ENCODE measurements at places on chromosomes 6 and 20.

- no peak for DNase-seq
Measured at GRCh38 chr6:147820520-147820919, 312.0 kb downstream of the SAMD5 start.

GRCh38 chr6:108142240-108142639 lies 23.6 kb upstream of the NR2E1 start:
- no peak for DNase-seq

GRCh38 chr6:158206740-158207421 lies 38.7 kb downstream of the GTF2H5 start:
- DNase-seq: no peak

DNA sequence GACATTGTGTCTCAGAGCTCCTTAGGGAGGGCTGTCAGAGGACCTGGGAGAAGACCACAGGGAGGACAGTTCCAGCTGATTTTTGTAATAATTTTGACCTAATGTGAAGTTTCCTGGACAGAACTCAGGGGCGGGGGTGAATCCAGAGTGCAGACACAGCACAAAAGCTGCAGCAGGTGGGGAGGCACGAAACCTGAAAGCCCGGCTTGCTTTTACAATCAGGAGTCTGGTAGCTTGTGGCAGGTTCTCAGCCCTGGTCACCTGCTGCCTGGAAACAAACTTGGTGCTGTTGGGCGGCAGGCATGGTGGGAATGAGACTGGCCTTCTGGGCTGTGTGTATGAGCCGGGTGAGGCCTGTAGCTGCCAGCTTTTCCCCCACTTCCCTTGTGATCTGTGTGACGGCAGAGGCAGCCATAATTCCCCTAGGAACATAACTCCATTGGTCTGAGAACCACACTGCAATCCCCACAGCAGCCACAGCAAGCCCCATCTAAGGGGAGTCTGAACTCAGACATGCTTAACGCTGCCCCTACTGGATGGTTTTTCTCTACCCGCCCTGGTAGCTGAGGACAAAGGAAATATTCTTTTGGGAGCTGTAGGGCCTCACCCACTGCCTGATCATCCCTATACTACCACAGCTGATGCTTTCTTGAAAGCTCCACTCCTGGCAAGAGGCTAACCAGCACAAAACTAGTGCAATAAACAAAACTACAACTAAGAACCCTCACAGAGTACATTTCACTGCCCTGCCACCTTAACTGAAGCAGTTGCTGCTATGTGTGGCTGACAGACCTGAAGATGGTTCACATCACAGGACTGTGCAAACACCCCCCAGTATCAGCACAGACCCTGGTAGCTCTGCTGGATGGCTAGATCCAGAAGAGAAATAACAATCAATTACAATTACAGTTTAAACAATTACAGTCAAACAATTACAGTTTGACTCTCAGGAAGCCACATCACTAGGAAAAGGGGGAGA lies 1055.1 kb upstream of the GJE1 start:
- no peak for DNase-seq

- DNase-seq: no peak
Measured at GRCh38 chr6:26232940-26233648, 131.9 kb upstream of the BTN3A2 start.

- DNase-seq: no peak
Measured at GRCh38 chr6:112841553-112842329, 494.6 kb downstream of the RFPL4B start.

- no peak for DNase-seq
Measured at GRCh38 chr6:56758553-56758952, 115.9 kb upstream of the DST start.

GRCh38 chr6:95230071-95230740 lies 347.1 kb upstream of the MANEA start:
- peak; percentile 6 for DNase-seq

DNA sequence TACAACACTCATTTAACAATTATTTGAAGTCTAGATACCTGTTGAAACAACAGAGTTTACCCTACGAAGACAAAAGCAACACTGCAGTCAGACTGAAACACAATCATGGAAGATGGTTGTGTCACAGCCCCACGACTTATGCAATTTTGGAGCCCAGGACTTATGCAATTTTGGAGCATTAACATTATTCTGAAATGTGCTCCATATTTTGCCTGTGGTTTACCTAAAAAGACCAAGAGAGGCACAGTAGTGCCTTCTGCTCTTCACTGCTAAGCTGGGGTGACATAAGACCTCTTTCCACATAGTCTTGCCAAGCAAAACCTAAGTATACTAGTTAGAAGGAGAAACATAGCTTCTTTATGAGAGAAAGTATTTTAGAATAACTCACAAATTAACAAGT lies 216.5 kb downstream of the PTPRK start:
- DNase-seq: no peak

DNA sequence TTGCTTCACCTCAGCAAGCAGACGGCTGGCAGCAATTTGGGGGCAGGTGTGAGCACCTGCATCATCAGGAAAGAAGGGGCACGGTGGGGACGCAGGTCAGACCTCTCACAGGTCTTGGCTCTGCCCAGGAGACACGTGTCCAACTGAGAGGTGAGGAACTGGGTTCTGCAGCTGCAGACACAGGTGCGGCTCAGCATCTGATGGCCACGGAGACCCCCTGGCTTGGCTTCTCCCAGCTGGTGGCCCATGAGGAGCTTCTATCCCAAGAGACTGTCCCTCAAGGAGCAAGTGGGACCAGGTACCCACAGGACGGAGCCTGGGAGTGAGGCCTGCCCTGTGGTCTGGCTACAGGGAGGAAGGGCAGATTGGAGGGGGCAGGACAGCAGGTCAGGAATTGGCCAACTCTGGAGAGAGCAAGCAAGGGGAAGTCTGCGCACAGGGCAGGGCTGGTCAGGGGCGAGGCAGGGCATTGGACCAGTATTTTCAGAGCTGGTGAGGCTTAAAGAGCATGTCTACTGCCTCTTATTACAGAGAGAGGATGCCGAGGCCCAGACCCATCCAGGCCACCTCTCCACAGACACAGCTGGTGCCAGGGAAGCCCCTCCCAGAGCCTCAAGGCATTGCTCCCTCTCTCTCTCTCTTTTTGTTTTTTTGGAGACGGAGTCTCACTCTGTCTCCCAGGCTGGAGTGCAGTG lies 4.2 kb downstream of the STMN3 start:
- DNase-seq: no peak

GRCh38 chr20:61573415-61574305 lies 321.6 kb downstream of the CDH4 start:
- DNase-seq: no peak

DNA sequence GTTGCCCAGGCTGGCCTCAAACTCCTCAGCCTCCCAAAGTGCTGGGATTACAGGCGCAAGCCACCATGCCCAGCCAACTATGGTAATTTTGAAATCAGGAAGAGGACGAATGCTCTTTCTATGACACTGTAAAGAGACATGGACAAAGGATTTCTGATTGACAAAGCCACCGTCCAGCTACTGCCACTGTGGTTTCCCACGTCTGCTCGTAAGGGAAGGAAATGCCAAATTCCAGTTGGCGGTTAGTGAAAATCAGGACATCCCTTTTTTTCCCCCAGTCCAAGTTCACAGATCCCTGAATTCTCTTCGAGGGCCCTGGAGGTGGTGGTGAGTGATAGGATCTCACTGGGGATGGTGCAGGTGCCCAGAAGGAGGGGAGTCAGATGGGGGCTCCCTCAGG lies 31.2 kb downstream of the SNAI1 start:
- DNase-seq: no peak

- no peak for DNase-seq
Measured at GRCh38 chr6:159931112-159931511, 37.8 kb upstream of the IGF2R start.

DNA sequence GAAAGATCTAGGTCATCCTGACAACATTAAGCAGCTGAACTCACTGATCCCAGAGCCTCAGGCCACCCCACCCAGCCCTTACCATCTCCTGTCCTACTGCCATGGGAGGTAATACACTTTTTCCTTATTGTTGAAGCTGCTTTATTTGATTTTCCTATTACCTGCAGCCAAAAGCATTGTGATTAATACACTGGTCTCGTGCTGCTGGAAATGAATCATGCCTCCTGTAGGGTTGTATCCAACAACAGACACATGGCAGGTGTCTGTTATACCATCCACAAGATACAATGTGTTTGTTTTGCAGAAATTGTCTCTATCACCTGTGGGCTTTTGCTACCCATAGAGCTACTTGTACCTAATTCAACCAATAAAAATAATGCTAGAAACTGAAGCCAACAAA lies 34.2 kb downstream of the MYLIP start:
- DNase-seq: no peak

- DNase-seq: no peak
Measured at GRCh38 chr6:37056439-37057127, 51.1 kb downstream of the FGD2 start.

DNA sequence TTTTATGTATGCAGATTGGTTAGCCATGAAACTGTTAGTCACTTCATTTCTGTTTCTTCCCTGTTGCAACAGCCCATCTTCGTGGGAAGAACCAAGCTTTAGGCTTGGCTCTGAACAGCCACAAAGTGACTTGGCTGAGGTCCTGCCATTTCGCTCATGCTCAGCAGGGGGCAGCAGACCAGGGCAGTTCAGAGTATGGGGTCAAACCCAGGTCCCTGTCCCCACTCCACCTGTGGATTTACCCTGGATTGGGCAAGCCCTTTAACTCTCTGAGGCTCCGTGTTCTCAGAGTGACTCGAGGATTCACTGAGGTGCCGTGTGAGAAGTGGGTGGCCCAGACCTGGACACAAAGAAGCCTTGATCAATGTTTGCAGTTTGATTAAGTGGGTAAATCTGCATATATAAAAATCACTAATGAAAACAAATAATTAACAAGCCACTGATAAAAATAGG lies 19.8 kb upstream of the MAP1LC3A start:
- peak; percentile 54 for DNase-seq

DNA sequence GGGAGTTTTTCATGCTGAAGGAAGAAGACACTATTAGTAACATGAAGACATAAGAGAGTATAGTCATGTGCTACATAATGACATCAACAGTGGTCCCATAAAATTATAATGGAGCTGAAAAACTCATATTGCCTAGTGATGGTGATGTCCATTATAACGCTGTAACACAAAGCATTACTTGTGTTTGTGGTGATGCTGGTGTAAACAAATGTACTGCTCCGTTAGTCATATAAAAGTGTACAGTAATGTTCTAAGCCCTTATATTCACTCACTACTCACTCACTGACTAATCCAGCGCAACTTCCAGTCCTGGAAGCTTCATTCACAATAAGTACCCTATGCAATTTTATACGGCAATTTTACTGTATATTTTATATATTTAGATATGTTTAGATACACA lies 26.8 kb upstream of the ASF1A start:
- no peak for DNase-seq

DNA sequence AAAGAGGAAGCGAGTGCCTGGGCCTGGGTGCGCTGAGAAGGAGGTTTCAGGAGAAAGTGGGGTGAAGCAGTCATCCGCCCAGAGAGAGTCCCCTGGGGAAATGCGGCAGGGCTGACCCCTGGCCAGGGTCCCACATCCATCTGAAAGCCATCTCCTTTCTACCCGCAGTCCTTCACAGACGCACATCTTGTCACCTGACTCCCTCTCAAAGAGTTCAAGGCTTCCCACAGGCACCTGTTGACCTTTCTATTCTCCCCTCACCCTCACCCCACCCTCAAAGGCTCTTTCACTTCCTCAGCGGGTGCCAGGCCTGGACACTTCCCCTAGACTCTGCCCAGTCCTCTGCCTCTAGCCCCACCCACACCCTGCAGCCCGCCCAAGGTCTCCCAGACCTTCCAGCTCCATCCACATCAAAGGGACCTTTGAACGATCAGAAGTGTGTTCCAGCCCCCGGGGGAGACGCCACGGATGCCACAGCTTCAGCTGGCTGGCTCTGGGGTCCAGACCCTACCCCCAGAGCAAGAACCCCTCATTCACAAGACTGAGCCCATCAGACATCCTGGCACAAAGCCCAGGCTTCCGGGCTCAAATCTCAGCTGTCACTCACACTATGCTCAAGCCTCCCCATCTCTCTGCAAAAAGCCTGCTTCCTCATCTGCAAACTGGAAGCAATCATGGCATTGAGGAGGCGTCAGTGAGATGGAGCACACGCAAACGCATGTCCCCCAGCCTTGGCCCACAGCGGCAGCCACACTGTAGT lies 2.1 kb downstream of the CTSZ start:
- DNase-seq: peak; percentile 29

- DNase-seq: no peak
Measured at GRCh38 chr20:24146231-24146634, 157.7 kb upstream of the GGTLC1 start.

- DNase-seq: no peak
Measured at GRCh38 chr20:48405909-48406308, 421.9 kb downstream of the PREX1 start.

DNA sequence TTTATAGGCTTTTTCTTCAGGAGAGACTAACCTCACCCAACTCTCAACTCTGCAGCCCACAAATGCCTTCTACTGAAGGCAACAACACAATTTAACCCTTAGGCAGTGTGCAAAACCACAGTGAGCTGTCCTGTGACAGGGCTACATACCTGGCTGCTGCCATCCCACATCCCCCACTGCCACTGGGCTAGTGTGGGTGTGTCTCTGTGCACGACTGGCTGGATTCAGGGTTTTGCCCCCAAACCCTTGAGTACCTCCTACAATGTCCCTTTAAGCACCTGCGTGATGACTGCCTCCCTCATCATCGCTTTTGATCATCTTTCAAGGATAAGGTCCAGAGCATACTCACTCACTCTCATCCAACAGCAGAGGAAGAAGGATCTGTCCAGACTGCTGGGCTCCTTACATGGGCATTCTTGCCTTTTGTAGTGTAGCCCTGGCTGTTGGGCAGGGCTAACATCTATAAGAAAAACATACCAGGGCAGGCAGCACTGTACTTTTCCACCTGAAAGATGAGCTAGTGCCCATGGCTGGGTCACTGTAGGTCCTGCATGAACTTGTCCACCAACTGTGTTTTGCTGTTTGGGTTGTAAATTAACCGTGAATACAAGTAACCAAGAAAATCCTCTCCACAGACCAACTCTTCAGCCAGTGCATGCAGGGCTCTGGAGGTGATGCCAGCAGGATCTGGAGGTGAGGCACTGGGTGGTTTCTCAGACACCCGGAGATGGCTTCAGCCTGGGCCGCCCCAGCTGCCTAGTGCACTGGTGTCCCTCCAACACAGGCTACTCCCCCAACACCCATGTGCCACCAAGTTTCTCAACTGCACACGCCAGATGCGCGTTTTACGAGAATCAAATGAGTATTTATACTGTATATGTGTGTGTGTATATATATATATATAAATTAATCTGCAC lies 45.2 kb downstream of the PLCG1 start:
- DNase-seq: no peak

DNA sequence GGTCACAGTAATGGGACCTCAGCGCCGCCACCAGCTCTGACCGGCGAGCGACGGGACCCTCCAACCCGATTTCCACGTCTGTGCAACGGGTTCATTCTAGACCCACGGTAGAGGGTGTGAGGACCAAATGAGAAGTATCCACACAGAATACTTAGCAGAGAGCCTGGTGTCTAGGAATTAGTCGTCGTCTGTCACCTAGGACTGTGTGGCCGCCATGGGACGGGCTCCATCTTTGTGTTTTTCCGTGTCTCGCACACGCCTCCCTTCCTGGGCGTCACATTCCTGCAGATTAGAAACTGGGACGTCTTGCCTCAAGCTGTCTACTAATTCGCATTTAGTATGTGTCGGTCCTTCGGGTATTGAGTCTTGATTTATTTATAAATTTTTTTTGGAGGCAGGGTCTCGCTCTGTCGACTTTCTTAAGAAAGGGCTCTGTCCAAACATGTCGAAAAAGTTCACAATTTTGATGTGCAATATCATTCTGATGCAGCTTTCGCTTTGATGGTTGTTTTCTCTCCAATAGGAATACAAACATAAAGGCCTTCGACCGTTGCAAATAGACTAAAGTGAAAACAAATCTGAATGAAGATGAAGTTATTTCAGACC lies 563 bp downstream of the MGME1 start:
- no peak for DNase-seq

GRCh38 chr20:60310560-60311349 lies 352.5 kb downstream of the CDH26 start:
- DNase-seq: no peak
